NCI-H510A (cell line): ENCODE measurements at places on chromosomes 1 and 21.

- no peak for DNase-seq
Measured at GRCh38 chr1:115890580-115890979, 49.7 kb upstream of the NHLH2 start.

- no peak for DNase-seq
Measured at GRCh38 chr1:227841096-227841495, 25.6 kb downstream of the PRSS38 start.

- DNase-seq: no peak
Measured at GRCh38 chr1:8257621-8258020, 60.3 kb upstream of the SLC45A1 start.

GRCh38 chr1:207853372-207853757 lies 57.6 kb downstream of the CD34 start:
- no peak for DNase-seq

GRCh38 chr21:26105819-26106218 lies 64.8 kb downstream of the APP start:
- DNase-seq: no peak

DNA sequence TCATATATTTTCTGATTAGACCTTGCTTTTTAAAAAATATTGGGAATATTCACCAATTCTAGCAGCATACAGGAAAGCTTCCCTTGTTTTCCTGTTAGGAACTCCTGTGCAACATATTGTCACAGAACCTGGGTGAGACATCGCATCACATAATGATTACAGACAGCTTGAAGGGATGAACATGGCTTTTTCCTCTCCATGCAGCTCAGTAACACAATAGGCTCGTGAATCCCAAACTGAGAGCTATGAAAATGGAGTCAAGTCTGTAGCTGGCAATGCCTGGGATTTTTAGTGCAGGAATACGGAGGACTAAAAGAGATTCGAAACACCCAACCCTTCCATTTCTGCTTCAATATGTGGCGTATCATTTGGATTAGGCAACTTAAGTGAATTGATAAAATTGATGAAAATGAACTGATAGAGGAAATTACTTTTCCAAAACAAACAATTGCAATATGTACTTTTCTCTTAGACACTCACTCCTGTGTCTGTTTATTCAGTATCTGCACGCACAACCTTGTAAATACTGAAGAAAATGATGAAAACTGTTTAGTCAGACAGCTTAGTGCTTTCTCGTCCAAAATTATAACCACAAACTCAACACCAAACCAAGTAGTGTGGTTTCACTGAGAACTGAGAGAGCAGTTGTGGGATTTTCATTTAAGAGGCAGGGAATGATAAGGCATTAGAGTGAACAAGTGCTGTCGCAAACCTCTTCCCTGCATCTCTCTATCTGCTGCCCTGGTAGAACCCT lies 250.4 kb downstream of the PTBP2 start:
- DNase-seq: no peak

GRCh38 chr1:39958403-39959200 lies 3.7 kb downstream of the MFSD2A start:
- no peak for DNase-seq

- DNase-seq: no peak
Measured at GRCh38 chr1:88035578-88035977, 648.5 kb upstream of the PKN2 start.

- no peak for DNase-seq
Measured at GRCh38 chr1:12595757-12596006, 22.3 kb downstream of the DHRS3 start.

DNA sequence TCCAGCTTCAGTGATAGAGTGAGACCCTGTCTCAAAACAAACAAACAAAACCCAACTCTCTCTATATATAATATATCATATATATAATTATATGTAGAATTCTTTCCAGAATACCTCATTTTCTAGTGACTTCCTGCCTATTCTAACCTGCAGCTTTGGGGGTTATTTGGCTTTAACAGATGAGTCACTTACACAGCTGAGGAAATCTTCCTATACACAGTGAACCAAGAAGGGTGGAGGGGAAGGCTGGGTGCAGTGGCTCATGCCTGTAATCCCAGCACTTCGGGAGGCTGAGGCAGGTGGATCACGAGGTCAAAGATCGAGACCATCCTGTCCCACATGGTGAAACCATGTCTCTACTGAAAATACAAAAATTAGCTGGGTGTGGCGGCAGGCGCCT lies 9.2 kb downstream of the RAB29 start:
- DNase-seq: no peak

DNA sequence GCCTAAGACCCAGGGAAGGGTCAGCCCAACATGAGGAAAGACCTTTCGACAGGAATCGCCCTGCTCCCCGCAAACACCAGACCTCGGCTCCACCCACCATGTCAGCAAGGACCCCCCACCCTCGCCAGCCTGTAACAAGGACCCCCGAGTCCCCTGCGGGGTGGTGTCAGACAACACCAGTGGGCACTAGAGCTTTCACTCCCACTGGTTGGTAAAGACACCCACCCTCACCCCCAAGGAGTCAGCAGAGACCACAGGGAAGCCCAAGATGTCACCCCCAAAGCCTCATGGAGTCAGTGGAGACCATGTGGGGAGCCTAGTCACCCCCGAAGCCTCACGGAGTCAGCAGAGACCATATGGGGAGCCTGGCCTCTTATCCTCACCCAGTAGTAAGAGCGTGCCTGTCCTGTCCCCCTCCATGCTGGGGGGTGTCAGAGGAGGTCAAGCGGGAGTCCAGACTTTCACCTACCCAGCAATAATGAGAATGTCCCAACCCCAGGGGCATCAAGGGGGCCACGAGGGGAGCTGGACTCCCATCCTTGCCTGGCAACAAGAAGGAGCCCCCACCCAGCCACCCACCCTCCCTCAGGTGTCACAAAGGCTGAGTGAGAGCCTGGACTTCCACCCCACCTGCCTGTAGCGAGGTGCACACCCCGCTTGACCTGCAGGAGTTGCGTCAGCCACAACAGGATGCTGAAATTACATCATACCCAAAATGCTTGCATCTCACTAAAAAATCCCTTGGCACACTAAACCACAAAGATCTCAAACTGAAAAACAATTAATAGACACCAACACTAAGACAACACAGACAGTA lies 24.8 kb downstream of the SLC19A1 start:
- DNase-seq: no peak

DNA sequence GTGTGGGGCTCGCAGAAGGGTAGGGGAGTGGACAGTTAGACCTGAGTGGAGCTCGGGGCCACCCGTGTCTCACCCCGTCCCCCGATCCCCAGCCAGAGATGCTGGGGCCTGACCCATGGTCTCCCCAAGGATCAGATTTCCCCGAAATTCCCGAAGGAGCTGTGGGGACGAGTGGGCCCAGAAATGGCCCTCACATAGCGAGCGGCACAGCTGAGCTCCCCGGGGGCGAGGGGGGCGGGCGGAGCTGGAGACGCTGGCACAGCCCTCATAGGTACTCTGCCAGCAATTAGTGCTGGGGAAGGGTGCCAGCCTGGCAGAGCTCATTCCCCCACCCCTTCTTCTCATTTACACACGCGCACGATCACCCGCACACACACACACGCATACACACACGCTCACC lies 9.2 kb downstream of the CASZ1 start:
- DNase-seq: no peak

- DNase-seq: no peak
Measured at GRCh38 chr1:97668945-97669344, 251.9 kb downstream of the DPYD start.

DNA sequence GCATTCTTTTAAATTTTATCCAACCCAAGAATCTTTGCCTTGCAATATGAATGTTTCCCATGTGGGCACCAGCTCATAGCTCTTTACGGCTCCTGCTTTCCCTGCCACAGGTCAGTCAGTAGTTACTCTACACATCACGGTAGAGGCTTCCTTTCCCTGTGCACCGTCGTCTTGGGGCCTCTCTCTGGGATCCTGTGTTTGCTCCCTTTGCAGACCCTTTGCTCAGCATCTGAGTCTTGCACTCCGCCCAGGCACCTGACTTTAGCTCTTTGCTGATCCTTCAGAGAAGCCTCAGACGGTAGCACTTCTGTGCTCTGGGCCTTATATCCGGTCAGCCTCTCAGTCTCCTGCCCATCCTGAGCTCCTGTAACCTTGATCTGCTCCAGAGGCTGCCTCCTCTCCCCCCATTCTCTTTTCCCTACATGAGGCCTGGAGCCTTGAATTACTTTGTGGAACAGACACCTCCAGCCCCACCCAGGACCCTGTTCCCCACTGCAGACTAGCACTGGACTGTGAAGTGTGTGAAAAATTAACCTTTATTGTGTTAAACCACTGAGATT lies 183.5 kb upstream of the HMGB4 start:
- no peak for DNase-seq

DNA sequence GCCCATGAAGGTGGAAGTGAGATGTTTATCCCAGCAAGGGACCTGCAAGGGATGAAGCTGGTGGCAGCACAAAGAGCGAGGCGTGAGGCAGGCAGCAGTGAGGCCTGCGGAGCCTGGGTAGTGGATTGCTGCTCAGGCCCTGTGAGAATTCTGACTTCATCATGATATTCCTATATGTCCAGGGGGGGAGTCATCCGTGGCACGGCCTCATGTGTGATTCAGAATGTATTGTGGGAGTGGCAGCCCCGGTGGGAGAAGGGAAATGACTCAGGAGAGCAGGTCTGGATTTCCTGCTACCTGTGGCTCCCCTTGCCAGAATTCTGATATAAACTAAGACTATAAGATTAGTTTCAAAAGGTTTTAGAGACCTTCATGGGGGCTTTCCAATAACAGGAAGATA lies 240.9 kb downstream of the CAMTA1 start:
- DNase-seq: no peak

GRCh38 chr1:35688161-35688560 lies 30.5 kb downstream of the C1orf216 start:
- no peak for DNase-seq

GRCh38 chr1:106956721-106957120 lies 99.8 kb upstream of the PRMT6 start:
- no peak for DNase-seq

DNA sequence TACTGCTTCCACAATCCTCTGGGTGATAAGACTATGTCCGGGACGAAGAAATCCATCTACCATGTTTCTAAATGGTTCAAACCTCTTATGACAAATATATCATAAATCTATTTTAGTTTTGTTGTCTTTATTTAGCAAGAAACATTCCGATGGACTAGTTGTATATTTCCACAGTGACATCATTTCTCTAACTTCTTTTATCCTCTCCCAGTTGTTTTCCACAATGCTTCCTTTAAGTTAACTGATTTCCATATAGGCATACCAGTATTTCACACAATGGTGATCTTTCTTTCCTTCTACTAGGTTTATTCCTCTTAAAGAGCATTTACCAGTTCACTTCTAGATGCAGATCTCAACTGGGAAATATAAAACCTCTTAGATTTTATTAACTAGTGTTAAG lies 44.8 kb downstream of the USP1 start:
- no peak for DNase-seq

DNA sequence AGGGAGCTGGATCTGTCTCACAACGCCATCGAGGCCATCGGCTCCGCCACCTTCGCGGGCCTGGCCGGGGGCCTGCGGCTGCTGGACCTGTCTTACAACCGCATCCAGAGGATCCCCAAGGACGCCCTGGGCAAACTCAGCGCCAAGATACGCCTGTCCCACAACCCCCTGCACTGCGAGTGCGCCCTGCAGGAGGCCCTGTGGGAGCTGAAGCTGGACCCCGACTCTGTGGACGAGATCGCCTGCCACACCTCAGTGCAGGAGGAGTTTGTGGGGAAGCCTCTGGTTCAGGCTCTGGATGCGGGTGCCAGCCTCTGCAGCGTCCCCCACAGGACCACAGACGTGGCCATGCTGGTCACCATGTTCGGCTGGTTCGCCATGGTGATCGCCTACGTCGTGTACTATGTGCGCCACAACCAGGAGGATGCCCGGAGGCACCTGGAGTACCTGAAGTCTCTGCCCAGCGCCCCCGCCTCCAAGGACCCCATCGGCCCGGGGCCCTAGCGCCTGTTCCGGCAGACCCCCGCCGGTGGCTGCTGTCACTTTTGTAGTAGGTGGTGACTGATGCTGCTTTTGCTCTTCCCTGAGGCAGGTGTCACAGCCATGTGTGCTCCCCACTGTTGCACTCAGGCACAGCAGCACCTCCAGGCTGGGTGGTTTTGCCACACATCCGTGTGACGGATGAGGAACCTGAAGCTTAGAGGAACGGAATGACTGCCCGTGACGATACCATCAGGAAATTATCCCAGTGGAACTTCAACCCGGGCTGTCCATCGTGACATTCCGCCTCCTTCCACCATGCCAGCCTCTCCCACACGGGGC lies 1.8 kb downstream of the LRRC3 start:
- no peak for DNase-seq
